CD4-positive, alpha-beta T cell treated with Interleukin-6 at 100 ng/mL for 8 hours (primary cell): ENCODE measurements at places on chromosomes 1 and 21.

DNA sequence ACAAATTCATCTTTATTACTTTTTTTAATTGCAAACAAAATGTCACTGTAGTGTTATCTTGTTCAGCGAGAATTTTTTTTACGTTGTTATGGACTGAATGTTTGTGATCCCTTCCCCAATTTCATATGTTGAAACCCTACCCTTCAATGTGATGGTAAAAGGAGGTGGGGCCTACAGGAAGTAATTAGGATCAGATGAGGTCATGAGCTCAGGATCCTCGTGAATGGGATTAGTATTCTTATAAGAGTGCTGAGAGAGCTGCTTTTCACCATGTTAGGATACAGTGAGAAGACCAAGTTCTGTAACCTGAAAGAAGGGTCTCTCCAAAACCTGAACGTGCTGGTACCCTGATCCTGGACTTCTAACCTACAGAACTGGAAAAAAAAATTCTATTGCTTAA is 646.0 kb upstream of the TMPRSS15 start:
- DNase-seq = no peak

DNA sequence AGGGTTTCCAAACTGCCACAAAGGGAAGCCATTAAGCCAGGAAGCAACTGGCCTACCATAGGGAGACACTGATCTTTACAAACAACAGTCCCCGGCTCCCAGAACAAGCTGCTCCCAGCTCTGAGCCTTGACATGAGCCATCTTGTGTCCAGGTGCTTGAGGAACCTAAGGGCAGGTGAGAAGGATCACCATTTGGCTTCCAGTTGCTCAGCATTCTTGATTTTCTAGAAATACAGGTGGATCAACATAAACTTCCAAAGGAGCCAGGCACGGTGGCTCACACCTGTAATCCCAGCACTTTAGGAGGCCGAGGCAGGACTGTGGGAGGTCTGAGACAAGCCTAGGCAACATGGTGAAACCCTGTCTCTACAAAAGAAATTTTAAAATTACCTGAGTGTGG is 21.6 kb downstream of the ZBTB17 start:
- no peak for DNase-seq

DNA sequence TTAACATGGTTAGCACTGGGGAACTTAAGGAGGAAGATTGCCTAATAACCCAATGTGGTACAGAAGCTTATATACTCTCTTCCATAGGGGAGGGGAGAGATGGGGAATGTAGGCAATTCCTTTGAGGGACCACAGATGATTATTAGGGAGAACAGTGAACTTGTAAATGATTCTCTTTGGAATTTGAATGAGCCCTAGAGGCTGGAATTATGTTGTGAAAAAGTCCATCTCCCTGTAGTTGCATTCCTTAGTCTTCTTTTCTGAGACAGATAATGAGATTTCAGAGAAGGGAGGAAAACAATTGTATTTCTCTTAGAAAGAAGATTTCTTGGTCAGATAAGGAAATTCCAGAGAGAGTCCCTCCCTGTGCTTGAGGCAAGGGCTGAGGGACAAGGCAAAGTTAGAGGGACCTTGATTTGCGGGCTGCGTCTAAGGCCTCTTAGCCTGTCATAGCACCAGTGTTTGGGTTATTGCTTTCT is 89.0 kb upstream of the HMCN1 start:
- DNase-seq = no peak

DNA sequence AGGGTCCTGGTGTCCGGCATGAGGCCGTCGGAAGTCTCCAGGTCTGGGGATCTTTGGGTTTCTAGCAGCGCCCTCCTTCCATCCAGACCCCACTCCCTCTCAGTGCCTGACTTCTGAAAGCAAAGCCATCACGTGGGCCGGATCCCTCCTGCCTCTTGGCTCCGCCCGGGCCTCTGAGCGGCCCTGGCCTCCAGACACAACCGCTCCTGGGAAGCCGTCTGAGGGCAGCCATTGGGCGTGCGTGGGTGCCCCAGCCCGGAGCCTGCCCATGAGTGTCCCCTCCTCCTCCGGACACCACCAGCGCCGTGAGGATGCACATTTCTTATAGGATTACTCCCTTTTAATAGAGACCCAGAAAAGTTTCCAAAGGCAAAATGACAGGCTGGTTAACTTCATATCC is 137.0 kb upstream of the ARHGEF16 start:
- DNase-seq = no peak

GRCh38 chr21:36250423-36251075 is 69.4 kb upstream of the MORC3 start:
- no peak for DNase-seq

GRCh38 chr1:22915816-22916470 is 56.7 kb downstream of the LACTBL1 start:
- no peak for DNase-seq

- no peak for DNase-seq
Observed at GRCh38 chr1:167544447-167545093, 9.0 kb downstream of the CREG1 start.

- no peak for DNase-seq
Observed at GRCh38 chr1:48869116-48869893, 92.6 kb upstream of the BEND5 start.

- DNase-seq = no peak
Observed at GRCh38 chr1:53463961-53464899, 5.0 kb downstream of the DMRTB1 start.

- DNase-seq = no peak
Observed at GRCh38 chr1:209850342-209850979, 22.7 kb downstream of the UTP25 start.

DNA sequence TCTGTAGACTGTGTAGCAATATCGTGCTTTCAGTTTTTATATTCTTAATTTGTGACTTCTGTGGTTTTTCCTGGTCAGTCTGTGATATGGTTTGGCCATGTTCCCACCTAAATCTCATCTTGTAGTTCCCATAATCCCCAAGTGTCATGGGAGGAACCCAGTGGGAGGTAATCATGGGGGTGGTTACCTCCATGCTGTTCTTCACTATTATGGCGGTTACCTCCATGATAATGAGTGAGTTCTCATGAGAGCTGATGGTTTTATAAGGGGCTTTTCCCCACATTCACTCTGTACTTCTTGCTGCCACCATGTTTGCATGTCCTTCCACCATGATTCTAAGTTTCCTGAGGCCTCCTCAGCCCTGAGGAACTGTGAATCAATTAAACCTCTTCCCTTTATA is 169.8 kb downstream of the LEPR start:
- DNase-seq = no peak

- DNase-seq = no peak
Observed at GRCh38 chr1:231021540-231022031, 18.5 kb downstream of the FAM89A start.

DNA sequence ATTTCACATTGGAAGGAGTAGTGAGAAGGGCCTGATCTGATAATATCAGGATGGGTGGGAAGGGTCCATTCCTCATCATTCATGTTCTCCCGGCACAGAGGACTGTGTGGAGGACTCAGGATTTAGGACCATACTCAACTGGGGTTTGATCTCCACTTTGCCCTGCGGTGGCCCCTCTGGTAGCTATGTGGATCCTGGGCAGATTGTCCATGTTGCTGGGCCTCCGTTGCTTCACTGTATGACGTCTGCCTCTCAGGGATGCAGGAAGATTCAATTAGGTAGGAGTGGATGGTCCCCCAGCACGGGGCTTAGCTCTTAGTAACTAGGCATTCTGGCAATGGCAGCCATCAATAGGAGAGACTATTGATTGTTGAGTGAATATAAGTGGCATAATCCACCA is 2.3 kb downstream of the ETS2 start:
- no peak for DNase-seq

- no peak for DNase-seq
Observed at GRCh38 chr1:212816567-212817278, 25.0 kb downstream of the TATDN3 start.

DNA sequence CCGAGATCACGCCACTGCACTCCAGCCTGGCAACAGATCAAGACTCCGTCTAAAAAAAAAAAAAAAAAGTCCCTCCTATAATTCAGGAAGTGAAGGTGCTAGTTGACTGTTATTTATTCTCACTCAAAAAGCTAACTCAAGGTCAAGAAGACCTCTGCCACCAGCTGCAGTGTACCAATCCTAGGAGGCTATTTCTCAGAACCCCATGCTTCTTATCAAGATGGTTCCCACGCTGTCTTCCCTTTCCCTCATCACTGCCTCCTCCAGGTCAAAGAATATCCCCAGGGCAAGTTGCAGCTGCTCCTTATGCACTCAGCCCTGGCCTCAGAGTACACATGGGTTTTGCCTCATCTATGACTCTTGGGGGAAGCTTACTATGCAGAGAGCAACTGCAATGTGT is 53.6 kb downstream of the RERE start:
- DNase-seq = no peak

DNA sequence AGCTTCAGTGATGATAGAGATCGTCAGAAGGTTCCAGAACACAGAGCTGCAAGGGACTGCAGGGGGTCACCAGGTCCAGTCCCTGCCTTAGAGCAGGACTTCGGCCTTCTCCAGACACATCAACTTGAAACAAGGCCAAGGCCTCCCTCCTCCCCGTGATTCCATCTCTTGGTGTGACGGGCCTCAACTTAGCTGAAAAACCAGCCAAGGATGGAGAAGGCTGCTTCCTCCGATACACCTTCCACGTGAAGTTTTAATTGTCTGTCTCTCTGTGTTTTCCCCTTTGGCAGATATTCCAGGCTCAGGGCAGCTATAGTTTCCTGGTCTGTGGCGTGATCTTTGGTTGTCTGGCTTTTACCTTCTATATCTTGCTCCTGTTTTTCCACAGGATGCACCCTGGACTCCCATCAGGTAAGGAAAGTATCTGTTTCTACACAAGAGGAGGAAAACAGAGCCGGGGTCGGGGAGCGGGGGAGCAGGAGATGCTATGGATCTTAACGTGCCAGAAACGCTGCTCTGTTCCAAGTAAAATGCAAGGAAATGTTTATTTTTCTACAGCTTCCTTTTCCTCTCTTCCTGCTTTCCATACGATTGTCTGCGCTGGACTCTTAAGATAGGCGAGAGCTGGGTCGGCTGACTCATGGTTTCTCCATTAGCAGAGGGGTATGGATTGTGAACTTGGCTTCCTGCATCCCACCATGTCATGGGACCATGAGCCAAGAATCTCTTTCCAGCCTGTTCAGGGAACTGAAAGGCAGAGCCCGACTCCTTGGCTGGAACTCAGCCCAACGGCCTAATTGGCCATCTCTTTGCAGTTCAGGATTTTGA is 32.8 kb downstream of the ELK4 start:
- DNase-seq = no peak

GRCh38 chr1:110208916-110209645 is 1.0 kb upstream of the KCNC4 start:
- no peak for DNase-seq

GRCh38 chr1:117607471-117607870 is 1.6 kb downstream of the TENT5C start:
- peak; percentile 54 for DNase-seq

- DNase-seq = no peak
Observed at GRCh38 chr1:116877141-116877818, 32.4 kb upstream of the PTGFRN start.

- no peak for DNase-seq
Observed at GRCh38 chr1:54273092-54273794, 73.3 kb downstream of the MRPL37 start.

DNA sequence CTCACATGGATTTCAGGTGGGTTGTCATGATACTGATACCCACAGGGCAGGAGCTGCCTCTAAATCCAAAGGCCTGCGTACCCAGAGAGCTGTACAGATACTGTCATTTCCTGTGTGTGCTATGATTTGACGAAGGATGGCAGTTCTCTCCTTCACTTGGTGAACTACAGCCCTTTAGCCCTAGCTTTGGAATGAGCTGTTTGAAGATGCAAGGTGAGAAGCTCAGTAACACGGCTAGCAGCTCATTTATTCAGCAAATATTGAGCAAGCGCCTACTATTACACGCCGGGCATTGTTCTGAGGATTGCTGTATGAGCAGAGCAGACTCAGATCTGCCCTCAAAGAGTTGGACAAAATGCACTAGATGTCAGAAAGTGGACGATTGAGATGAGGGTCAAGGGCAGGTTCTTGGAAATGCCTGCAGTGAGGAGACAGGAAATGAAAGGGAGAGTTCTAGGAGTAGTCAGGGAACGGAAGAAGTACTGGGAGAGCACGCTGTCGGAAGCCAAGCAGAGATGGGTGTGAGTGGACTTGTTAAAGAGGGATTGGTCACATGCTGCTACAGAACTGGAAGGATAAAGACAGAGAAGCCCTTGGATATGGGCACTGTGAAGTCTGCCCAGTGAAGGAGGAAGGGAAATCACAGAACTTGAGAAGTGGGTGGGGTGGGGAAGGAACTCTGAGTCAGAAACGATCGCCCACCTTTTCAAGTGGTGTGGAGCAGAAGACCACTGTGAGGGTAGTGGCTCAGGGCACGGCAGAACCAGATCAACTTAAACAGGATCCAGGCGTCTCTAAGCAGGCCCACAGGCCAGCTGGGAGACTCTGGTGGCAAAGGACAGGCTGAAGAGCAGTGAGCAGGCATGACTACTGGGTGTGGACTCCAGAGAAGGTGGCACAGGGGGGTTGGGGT is 7.1 kb downstream of the PTGFRN start:
- DNase-seq = no peak

GRCh38 chr1:152044386-152044785 is 7.6 kb upstream of the S100A11 start:
- DNase-seq = no peak
